Left lung (tissue), 14 donors: ENCODE measurements at places on chromosomes 7 and 10. TPM values are rescaled to one million over a fixed set of nuclear protein-coding genes. Genes with fewer than 3 reads are reported as not detected.

Gene PTPN20
- 7.1 TPM for total RNA-seq

Gene LRMDA
- total RNA-seq = 16.3 TPM

Gene GSTO2
- total RNA-seq = 9.5 TPM

Gene TCF7L2
- 27.7 TPM for total RNA-seq

Gene GRM3
- total RNA-seq = not detected

Gene GHRHR
- not detected for total RNA-seq

Gene STRIP2
- total RNA-seq = 5.3 TPM

Gene TRIM73
- total RNA-seq = 2.8 TPM

Gene SEC31B
- total RNA-seq = 10.1 TPM

Gene SFRP4
- total RNA-seq = 37.3 TPM

Gene SLC18A2
- 1.7 TPM for total RNA-seq

GRCh38 chr7:13990319-13990983 is 985 bp upstream of the ETV1 start:
- peak; percentile 57 for DNase-seq

- DNase-seq = no peak
Observed at GRCh38 chr7:80393786-80394185, 118.1 kb downstream of the GNAT3 start.

GRCh38 chr7:125645770-125646169 is 716.1 kb upstream of the POT1 start:
- no peak for DNase-seq

GRCh38 chr7:31873816-31874597 is 187.0 kb downstream of the PPP1R17 start:
- DNase-seq = no peak

DNA sequence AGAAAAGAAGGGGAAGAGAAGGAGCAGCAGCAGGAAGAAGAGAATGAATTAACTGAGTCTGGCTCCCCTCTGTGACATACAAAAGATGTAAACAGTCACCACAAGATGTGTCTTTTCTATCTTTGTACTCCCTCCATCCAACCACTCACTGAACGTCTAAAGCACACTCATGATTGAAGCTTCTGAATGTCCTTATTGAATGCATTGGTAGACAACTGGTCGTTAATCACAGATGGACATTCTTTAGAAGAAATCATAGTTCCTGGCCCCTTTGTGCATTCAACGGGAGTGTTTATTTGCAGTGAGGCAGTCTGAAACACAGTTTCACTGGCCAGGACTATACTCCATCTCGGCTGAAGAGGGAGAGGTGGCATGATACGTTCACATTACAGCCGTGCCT is 206.3 kb upstream of the KMT2E start:
- DNase-seq = no peak

DNA sequence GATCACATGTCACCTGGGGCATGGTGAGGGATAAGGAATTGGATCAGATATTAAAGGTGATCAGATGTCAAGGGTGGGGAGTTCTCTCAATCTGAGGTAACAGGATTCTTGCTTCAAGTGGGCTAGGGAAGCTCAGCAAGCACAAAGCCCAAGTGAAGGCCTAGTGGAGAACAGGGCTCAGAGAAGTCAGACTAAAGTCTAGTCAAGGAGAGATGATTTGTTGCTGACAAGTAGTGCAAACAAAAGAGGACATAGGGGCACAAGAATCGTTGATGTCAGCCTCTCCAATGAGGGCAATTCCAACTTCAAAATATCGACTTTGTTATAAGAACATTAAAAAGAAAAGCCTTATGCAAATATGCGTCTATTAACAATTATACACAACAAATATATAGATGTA is 852.8 kb upstream of the CELF2 start:
- DNase-seq = no peak

DNA sequence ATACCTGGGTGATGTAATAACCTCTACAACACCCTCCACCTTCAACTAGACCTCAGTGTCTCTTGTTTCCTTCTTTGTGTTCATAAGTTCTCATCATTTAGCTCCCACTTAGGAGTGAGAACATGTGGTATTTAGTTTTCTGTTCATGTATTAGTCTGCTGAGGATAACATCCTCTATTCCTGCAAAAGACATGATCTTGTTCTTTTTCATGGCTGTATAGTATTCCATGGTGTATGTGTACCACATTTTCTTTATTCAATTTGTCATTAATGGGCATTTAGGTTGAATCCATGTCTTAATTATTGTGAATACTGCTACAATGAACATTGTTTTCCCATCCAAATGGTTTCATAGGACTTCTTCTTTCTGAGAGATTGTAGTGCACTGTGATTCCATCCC is 135.7 kb downstream of the MBL2 start:
- no peak for DNase-seq

GRCh38 chr7:129298268-129298893 is 73.6 kb downstream of the AHCYL2 start:
- DNase-seq = peak; percentile 38

DNA sequence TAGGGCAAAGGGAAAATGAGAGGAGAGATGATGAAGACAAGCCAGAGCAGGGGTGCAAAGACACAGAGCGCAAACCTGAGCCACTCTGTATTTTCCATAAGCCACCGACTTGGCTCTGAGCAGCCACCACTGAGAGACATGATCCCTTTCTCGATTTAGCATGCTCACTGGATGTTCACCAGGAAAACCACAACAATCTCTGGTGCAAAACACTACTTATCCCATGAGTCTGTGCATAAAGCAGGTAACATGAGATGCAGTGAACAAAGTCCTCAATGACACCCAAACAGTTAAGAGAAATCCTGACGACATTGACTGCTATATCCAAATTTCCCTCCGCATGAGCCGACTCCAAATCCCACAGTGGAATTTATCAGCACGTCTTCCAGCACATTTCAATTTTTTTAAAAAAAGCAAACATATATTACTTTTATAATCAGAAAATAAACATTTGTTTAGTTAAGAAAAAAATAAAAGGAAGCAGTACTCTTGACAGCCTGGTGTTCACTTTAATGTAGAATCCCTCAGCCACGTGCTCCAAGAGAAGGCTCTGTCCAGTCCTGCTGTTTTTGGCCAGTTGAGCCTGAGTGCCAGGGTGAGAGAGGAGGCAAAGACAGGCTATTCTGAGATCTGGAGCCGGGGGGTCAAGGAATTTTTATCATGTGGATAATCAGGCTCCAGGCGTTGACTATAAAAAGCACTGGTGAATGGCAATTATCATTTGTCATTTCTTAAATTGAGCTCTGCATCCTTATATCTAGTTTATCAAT is 238.4 kb downstream of the KCNMA1 start:
- no peak for DNase-seq

DNA sequence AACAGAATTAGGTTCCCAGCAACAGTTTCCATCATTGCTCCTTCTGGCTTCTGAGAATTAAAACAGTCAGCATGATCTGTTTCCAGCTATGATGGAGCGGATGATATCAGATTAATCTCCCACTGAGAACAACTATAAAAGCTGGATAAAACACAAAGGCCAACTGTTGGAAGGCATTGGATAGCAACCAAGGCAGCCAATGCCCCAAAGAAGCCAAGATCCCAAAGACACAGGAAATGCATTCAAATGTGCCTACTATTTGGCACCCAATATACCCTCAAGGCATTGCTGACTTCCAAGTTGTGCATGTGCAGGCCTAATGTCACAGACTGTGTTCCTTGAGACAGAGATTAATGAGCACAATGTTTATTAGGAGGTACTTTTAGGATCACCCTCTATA is 259.3 kb downstream of the ARHGAP12 start:
- no peak for DNase-seq

DNA sequence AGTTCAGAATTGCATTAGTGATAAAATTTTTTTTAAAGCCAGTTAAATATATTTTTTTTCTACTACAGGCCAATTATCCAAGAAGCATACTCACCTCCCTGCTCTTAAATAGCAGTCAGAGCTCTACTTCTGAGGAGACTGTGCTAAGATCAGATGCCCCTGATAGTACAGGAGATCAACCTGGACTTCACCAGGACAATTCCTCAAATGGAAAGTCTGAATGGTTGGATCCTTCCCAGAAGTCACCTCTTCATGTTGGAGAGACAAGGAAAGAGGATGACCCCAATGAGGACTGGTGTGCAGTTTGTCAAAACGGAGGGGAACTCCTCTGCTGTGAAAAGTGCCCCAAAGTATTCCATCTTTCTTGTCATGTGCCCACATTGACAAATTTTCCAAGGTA is 119.1 kb downstream of the TRIM24 start:
- no peak for DNase-seq

DNA sequence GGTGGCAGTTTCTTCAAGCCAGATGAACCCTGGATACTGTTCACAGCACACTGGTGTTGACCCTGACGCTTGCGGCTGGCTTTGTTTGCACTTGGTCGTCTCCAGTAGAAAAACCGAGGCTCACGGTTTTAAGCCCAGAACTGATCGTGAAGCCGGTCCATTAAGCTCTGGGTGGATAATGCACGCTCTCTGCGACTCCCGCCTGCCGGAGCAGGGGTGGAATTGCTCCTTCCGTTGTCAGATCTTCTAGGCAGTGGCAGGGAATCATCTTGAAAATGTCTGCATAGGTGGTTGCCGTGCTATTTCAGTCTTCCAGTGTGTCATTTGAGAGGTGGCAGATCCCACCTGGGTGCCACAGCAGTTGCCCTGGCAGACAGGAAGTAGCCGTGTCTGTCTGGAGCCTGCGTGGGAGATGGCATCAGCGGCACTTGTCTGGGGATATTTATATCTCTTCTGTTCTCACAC is 35.9 kb upstream of the AP5Z1 start:
- no peak for DNase-seq

DNA sequence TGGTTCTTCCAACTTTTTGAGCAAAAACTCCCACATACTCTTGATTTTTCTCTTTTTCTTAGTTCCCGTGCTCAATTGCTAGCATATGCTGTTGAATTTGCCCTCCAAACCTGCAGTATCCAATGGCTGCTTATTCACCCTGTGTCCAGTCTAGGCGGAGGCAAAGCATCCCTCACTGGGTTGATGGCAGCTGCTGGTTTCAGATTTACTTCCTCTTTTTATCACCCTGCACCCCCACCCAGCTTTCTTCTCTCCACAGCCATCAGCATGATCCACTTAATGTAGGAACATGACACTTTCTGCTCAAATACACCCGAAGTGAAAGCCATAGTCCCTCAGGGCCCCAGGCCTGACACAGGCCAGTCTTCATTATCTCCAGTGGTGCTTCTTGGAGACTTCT is 87.6 kb upstream of the ADARB2 start:
- DNase-seq = no peak

DNA sequence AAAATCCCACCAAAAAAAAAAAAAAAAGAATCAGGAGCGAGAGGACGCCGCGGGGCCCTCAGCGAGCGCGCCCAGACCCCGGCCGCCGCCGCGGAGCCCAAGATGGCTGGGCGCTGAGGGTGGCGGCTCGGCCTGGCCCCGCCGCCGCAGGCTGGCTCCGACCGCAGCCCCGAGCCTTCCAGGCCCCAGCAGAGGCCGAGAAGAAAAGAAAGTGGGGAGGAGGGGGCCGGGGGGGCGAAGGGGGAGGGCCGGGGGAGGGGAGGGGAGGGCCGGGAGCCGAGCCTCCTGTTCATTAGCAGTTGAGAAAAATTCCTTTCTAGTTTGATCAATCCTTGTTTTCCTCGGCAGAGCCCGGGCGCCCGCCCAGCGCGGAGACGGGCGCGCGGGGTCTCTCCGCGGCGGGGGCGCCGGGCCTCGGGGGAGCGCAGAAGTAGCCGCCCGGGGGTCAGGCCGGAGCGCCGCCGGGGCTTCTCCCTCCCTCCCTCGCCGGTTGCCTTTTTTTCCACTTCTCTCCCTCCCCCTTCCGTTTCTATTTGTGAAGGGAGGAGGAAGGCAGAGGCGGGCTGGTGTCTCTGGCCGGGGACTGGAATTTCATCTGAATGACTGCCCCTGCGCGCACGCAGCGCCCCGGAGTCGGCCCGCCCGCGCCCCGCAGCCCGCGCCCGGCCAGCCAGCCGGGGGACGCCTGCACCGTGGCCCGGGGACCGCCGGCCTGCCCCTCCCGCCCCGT is 778 bp upstream of the TRIM8 start:
- DNase-seq = peak; percentile 77

- no peak for DNase-seq
Observed at GRCh38 chr7:137480401-137480800, 136.9 kb upstream of the PTN start.

DNA sequence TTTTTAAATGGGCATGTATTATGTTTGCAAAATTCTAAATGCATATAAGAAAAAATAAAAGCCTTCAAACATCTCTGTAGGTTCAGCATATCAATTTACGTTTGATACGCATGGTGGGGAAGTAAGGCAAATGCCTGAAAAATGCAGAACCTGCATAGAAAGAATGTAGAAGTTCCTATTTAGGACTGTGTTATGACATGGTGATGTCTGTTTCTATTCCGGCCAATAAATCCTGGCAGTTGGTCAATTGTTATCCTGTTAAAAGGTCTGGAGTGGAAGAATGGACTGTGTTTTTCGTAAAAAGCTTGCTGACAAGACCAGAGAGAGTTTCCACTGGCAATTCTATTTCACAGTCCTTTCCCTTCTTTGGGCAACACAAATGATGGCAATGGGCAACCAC is 49.6 kb upstream of the CAV2 start:
- no peak for DNase-seq

- DNase-seq = no peak
Observed at GRCh38 chr7:2082139-2082998, 150.4 kb downstream of the MAD1L1 start.
